ENCODE measurements at places on chromosomes 13 and 19.

GRCh38 chr13:46022481-46022880 lies 30.1 kb downstream of the ZC3H13 start:
- DNase-seq = no peak

- no peak for DNase-seq
Observed at GRCh38 chr13:28163587-28163986, 25.2 kb downstream of the PAN3 start.

GRCh38 chr19:41114132-41114531 lies at the start of gene CYP2F1:
Gene CYP2F1 (plus strand): TSS chr19:41114432. CDS start chr19:41116189, 1,757 bp downstream.
- DNase-seq = no peak

GRCh38 chr13:44331912-44332851 lies 41.4 kb upstream of the SERP2 start:
- DNase-seq = peak; percentile 47

DNA sequence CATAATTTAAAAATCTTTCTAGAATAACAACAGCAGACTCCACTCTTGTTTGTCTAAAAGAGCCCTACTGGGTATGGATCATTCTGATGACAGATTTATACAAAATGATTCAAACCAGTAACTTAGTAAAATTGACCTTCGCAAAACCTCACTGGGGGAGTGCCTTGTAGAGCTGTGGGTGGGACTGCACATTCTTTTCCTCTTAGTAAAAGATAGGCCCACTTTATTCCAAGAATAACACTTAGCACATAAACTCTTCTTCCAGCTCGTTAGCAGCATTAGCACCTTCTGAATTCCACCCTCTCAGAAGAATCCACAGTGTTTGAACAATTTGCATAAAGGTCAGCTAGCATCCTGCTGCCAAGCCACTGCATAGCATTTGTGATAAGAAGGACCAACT lies 106.8 kb downstream of the STOML3 start:
- no peak for DNase-seq

DNA sequence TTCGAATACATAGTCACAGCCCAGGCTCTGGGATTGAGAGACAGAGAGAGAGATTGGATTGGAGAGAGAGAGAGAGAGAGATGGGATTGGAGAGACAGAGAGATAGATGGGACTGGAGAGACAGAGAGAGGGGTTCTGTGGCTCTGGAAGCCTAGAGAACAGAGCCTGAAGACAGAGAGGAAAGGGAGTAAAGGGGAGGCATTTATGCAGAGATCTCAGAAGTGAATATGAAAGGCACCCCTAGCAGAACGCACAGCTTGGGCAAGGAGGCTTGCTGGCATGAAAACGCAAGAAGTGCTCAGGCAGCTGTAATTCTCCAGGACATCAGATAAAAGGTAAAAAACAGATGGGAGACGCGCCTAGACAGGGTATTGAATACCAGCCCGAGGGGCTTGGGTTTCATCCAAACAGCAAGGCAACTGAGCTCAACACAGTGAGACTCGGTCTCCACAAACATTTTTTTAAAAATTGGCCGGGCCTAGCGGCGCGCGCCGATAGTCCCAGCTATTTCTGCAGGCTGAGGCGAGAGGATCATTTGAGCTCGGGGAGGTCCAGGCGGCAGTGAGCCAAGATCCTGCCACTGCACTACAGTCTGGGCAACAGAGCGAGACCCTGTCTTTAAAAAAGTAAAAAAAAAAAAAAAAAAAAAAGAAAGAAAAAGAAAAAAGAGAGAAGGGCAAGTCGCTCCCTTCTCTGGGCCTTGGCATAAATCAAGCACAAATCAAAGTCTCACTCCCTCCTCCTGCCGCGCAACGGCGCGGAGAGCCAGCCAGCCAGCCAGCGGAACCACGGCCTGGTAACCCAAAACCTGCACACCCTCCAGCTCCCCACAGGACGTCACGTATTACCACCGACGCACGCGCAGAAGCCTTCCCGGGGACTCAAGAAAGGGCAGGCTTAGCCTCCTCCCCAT lies 774 bp upstream of the PPP2R1A start:
- no peak for DNase-seq

DNA sequence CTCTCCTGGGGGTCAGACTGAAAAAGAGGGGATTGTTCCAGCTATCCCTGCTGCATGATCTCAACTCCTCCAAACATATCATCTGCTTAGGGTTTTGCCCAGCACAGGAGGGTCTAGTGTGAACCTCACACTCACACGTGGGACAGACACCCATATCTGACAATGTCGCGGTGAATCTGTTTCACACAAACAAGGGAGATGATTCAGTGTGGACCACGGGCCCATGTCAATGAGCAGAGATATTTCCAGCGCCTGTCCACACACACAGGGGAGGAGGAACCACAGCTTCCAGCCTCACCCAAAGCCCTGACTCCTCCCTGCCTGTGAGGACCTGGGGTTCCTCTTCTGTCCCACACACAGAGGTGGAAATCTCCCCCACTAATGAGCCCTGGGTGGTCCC lies 29.6 kb upstream of the KIR3DL3 start:
- no peak for DNase-seq

DNA sequence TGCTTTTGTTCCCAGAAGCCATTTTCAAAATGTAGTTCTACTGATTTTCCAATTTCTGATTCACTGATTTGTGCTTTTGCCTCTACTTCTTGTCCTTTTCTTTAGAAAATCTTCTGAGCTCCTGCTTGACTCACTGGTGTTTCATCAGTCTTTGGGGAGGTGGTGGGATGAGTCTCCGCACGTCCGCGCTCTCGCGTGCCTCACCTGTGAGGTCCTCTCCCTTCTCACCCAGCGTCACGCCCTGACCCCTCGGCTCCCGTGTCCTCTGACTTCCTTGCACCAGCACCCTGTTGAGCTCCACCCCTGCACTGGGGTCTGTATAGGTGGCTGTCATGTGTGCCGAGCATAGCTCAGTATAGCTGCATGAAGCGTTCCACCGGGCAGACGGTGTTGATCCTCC lies 52.7 kb upstream of the MCF2L start:
- DNase-seq = no peak

- DNase-seq = no peak
Observed at GRCh38 chr13:43129066-43129465, 105.7 kb downstream of the DNAJC15 start.

GRCh38 chr13:42628666-42629065 lies 54.7 kb downstream of the TNFSF11 start:
- DNase-seq = no peak

GRCh38 chr13:44404261-44405132 lies 30.9 kb downstream of the SERP2 start:
- no peak for DNase-seq

GRCh38 chr13:62185631-62186255 lies 770.1 kb upstream of the PCDH20 start:
- DNase-seq = no peak

DNA sequence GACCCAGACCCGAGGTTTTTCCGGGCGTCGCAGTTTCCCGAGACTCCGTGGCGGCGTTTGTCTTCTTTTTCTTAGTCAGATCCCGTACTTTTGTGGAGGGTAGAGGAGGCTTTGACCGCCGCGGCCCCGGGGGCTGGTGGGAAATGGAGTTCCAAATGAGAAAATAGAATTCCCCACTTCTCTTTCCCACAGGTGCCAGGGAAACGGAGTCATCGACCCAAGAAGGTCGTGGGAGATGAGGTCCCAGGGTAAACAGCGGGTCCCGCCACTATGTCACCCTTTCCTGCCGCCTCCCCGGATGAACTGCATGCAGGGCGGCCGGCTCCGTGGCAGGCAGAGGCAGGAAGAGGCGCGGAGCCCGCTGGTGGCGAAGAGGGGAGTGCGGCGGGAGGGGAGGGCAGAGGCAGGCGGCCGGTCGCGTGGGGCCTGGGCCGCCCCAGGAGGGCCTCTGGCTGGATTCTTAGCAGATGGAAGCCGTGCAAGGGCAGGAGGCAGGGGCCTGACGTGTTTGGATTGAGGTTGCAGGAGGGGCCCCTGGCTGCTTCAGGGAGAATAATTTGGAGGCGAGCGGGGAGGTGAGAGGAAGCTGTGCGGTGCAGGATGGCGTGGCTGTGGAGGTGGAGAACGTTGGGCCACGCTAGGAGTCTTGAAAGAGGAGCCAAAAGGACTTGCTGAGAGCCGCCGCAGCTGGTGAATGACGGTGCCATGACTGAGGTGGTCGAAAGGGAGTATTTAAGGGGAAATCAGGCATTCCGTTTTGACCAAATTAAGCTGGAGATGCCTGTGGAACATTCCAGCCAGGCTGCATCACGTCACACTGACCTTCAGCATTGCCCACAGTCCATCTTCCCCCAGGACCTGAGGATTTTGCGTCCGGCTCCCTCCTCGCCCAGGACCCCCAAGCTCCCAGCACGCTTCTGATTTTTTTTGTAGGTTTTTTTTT lies 11.7 kb downstream of the CYTH2 start:
- no peak for DNase-seq

- no peak for DNase-seq
Observed at GRCh38 chr19:55611300-55611982, 6.0 kb downstream of the ZNF865 start.

- no peak for DNase-seq
Observed at GRCh38 chr13:35706721-35707120, 230.2 kb upstream of the MAB21L1 start.

DNA sequence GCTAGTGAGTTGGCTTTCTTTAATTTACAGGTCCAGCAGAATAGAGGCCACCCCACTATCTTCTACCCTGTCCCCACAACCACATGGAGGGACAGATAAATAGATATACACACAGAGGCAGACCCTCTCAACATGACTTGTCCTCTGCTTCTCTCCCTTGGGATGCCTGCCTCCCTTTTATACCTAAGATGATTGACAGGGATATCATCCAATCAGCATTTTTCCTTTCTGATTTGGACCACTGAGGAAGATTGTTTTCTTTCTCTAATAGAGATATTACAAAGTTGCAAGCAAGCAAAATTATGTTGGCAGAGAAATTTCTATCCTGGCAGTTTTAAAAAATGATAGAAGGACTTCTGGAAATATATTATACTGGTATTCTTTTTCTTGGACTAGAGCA lies 35.8 kb downstream of the STOML3 start:
- DNase-seq = no peak

DNA sequence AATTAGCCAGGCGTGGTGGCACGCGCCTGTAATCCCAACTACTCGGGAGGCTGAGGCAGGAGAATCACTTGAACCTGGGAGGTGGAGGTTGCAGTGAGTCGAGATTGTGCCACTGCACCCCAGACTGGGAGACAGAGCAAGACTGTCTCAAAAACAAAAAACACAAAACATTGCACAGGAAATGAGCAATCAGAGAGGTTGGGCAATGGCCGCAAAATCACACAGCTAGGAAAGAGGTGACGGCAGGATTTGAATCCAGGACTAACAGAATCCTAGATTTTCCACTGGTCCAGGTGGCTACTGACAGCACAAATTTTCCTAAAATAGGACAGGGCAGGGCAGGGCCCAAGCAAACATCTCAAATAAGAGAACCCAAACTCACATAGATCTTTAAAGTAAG lies 23.3 kb downstream of the PTPRS start:
- no peak for DNase-seq

DNA sequence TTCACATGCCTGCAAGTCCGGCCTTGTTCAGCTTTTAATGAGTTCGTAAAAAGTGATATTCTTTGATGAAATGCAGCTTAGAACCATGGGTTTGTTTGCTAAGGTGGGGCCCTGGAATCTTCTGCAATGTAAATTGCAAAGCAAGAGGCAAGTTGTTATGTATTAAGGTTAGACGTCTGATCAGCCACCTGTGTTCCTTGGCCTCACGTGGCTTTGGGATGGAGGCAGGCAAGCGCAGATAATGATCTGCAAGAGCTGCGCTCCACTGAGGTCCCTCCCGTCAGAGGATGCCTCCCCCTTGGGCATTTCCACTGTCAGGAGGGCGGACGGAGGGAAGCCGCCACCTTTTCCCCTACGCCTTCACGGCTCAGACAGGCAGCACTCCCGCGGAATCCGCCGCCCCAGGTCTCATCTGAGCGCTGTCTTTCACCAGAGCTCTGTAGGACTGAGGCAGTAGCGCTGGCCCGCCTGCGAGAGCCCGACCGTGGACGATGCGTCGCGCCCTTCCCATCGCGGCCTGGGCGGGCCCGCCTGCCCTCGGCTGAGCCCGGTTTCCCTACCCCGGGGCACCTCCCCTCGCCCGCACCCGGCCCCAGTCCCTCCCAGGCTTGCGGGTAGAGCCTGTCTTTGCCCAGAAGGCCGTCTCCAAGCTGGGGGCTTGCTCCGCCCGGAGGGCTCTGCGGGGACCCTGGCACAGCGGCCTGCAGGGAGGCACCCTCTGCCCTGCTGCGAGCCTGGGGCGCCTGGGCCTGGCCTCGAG lies 110.9 kb downstream of the CRYL1 start:
- no peak for DNase-seq

GRCh38 chr19:16850133-16850532 lies 20.9 kb downstream of the SIN3B start:
- no peak for DNase-seq

GRCh38 chr19:18333680-18334079 lies 6.7 kb upstream of the PGPEP1 start:
- DNase-seq = no peak
